ENCODE measurements at places on chromosomes 11 and 22.

DNA sequence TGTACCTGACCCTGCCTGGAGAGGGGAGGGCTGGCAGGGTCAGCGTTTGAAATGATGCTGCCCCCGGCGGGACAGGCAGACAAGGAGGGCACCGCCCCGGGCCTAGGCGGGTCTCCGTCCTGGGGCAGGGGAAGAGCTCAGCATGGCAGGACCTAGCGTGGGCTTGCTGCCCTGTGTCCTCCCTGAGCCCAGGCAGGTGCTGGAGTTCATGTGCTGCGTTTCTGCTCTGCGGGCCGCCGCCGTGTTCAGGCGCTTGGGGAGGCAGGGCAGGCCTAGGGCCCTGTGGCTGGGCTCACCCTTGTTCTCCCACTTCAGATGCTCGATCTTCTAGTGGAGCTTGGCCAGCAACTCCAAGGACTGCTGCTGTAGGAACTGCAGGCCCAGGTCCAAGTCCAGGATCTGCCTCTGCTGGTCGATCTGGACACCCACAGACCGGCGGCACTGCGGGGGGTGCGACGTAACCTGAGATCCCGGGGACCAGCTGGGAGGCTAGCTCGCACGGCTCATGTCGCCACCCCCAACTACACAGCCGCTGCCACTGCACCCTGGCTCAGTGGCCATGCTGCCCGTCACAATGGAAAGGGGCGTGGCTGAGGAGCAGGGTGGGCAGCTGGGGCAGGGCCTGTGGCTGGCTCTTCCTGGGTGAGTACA, 84.4 kb downstream of the MED15 start:
- H3K27ac ChIP-seq, result no peak overlapping the region
- H3K36me3 ChIP-seq, result peaks cover 11% of the 10 kb centered on the region
- no peak overlapping the region for H3K4me3 ChIP-seq

- no peak overlapping the region for H3K27ac ChIP-seq
- H3K4me3 ChIP-seq, result no peak overlapping the region
- H3K4me1 ChIP-seq, result no peaks in the 10 kb centered on the region
- no peak for DNase-seq
- no peaks in the 10 kb centered on the region for H3K27me3 ChIP-seq
These were observed 9.5 kb downstream of the HOATZ start for GRCh38 chr11:111524056-111524455.

- H3K27ac ChIP-seq, result no peak overlapping the region
- H3K27me3 ChIP-seq, result no peaks in the 10 kb centered on the region
- no peaks in the 10 kb centered on the region for H3K36me3 ChIP-seq
- DNase-seq, result no peak
- H3K4me3 ChIP-seq, result no peak overlapping the region
These were observed 6.7 kb upstream of the RTN4RL2 start for GRCh38 chr11:57453543-57454177.

GRCh38 chr11:111715142-111715816, 50.9 kb downstream of the PPP2R1B start:
- H3K4me1 ChIP-seq, result no peaks in the 10 kb centered on the region
- H3K4me3 ChIP-seq, result no peak overlapping the region
- H3K27me3 ChIP-seq, result no peaks in the 10 kb centered on the region
- no peak for DNase-seq

DNA sequence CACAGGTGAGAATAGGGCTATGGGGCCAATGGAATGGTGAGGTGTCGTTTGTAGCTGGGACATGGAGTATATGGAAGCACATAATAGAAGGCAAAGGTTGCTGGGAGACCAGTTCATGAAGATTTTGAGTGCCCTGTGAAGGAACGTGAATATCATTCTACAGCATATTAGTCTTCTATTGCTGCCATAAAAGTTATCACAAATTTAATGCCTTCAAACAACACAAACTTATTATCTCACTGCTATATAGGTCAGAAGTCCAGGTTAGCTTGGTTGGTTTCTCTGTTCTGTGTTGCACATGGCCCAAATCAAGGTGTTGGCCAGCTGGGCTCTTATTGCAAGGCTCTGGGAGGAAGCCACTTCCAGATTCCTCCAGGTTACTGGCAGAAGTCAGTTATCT, 110.6 kb downstream of the SYN3 start:
- no peak overlapping the region for H3K27ac ChIP-seq
- DNase-seq, result no peak
- H3K4me3 ChIP-seq, result no peak overlapping the region
- H3K36me3 ChIP-seq, result no peaks in the 10 kb centered on the region

GRCh38 chr11:75541193-75542087, 15.7 kb upstream of the GDPD5 start:
- H3K4me1 ChIP-seq, result no peaks in the 10 kb centered on the region
- H3K27ac ChIP-seq, result no peak overlapping the region
- no peak for DNase-seq
- no peaks in the 10 kb centered on the region for H3K27me3 ChIP-seq

- H3K36me3 ChIP-seq, result no peaks in the 10 kb centered on the region
- H3K4me1 ChIP-seq, result no peaks in the 10 kb centered on the region
- H3K27ac ChIP-seq, result no peak overlapping the region
- no peak for DNase-seq
- no peaks in the 10 kb centered on the region for H3K27me3 ChIP-seq
These were observed 294.4 kb downstream of the MN1 start for GRCh38 chr22:27507111-27507611.

DNA sequence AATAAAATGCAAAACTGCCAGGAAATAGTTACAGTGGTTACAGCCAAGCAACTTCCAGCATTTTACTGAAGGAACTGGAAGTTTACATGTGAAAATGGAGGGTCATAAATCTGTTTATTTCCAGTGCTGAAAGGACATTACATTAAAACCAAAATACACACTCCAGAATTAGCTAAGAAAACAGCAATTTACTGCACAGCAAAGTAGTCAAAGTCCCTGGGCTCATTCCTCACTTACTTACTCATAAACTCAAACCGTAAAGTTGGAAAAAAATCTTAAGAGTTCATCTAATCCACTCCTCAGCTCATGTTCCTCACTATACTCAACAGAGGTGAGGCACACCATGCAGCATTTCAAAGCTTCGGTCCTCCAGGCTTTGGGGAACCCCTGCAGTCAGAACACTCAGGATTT, 17.4 kb downstream of the CTSC start:
- H3K27ac ChIP-seq, result no peak overlapping the region
- H3K27me3 ChIP-seq, result no peaks in the 10 kb centered on the region
- H3K4me1 ChIP-seq, result no peaks in the 10 kb centered on the region
- H3K36me3 ChIP-seq, result no peaks in the 10 kb centered on the region

- no peaks in the 10 kb centered on the region for H3K4me1 ChIP-seq
- H3K27me3 ChIP-seq, result no peaks in the 10 kb centered on the region
- no peak for DNase-seq
- no peak overlapping the region for H3K4me3 ChIP-seq
- H3K27ac ChIP-seq, result no peak overlapping the region
These were observed 890 bp upstream of the GLYATL1 start for GRCh38 chr11:58938398-58938797.

- H3K4me3 ChIP-seq, result no peak overlapping the region
- no peaks in the 10 kb centered on the region for H3K4me1 ChIP-seq
- H3K27me3 ChIP-seq, result peaks cover 3% of the 10 kb centered on the region
- no peak for DNase-seq
- H3K27ac ChIP-seq, result no peak overlapping the region
These were observed 12.9 kb downstream of the ROBO3 start for GRCh38 chr11:124877910-124878758.

DNA sequence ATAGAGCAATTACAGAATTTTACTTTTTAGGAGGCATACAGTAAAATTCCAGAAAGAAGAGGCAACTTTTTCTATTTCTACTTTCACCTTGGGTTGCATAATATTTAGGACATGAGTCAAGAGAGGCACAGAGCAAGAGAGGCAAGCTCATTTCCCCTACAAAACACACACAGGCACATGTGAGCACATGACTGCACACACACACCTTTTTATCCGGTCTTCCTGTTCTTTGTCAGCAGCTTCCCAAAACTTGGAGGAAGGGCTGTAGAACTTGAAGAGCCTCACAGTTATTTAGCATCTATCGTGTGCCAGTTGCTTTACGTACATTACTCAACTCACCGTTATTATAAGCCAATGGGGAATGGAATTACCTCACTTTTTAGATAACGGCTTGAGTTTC, 37.8 kb upstream of the CCDC179 start:
- no peaks in the 10 kb centered on the region for H3K4me1 ChIP-seq
- no peak for DNase-seq

DNA sequence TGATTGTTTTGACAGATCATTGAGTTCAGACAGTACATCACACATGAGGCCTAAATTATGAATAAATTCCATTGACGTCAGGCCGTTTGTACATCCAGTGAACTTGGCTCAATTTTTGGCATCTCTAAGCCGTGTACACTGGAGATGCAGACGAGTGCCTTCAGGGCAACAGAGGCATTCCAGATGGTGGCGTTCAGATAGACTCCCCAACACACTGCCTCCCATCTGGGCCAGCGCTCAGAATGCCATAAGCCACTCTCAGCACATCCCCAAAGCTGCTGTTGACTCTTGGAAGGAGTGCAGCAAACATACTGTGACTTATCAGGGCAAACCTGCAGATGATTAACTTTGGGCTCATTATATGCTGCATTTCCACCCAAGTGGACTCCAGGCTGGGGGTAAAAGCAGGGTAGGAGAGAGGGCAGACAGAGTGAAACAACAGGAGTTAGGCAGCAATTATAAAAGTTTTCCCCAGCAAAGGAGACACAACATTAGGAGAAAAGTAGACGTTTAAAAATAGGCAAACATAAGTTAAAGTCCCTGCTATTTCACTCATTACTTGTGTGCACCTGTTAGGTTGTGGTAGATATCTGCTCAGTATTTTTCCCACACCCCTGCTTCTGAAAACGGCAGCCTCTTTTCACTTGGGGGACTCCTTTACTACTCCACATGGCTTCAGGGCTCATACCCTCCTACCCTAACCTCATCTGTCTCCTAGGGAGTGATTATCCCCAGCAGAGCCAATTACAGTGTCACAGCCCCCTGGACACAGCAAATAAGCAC, 60.2 kb upstream of the PDE3B start:
- peak overlapping the region; percentile 62 for H3K27ac ChIP-seq
- no peaks in the 10 kb centered on the region for H3K36me3 ChIP-seq
- H3K4me1 ChIP-seq, result no peaks in the 10 kb centered on the region
- peak; percentile 68 for DNase-seq
- no peaks in the 10 kb centered on the region for H3K27me3 ChIP-seq
- no peak overlapping the region for H3K4me3 ChIP-seq
